ENCODE measurements at places on chromosomes 6 and 20.

DNA sequence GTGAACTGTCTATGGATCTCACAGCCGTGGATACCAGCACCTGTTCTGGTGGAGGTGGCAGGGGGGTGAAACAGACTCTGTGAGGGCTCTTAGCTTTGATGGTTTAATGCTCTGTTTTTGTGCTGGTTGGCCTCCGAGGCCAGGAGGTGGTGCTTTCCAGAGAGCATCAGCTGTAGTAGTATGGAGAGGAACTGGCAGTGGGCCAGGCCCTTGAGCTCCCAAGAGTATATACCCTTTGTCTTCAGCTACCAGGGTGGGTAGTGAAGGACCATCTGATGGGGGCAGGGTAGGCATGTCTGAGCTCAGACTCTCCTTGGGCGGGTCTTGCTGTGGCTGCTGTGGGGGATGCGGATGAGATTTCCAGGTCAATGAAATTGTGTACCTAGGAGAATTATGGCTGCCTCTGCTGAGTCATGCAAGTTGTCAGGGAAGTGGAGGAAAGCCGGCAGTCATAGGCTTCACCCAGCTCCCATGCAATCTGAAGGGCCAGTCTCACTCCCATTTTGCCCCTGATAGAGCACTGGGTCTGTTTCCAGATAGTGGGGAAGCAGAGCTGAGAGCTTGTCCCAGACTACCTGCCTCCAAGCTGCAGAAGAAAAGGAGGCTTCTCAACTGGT lies 102.7 kb upstream of the AHI1 start:
- DNase-seq: no peak

DNA sequence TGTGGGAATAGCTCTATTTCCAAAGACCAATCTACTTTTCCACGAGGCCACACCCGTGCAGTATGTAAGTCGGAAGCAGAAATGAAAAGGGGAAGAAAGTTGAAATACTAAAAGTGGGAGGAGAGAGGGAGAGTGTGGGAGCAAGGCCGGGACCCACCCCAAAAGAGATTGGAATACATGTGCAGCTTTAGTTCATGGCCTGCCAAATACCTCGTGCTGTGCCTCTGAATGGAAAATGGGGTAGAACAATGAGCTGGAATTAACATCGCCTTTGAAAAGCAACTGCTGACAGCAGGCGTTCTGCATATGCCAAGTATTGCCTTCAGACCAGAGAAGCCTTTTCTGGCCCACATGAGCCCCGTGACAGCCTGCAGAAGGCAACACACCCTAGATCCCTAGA lies 155.6 kb downstream of the CD83 start:
- DNase-seq: no peak

DNA sequence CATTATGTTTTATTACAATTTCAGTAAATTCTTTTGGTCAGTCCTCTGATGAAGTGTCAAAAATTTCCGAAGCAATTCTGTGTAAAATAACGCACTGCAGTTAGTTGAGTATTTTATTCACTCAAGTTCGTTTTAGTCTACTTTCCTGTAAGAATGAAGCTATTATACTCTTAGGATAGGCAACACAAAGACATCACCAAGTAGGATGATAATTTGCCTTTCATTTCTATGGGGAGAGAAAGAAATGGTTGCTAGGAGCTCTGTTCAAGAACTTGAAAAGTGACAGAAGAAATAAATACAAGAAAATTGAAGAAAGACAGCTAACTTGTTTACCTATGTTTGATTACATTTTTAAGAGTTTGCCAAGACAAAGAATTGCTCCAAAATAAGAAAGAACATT lies 290.4 kb downstream of the EYS start:
- DNase-seq: no peak

DNA sequence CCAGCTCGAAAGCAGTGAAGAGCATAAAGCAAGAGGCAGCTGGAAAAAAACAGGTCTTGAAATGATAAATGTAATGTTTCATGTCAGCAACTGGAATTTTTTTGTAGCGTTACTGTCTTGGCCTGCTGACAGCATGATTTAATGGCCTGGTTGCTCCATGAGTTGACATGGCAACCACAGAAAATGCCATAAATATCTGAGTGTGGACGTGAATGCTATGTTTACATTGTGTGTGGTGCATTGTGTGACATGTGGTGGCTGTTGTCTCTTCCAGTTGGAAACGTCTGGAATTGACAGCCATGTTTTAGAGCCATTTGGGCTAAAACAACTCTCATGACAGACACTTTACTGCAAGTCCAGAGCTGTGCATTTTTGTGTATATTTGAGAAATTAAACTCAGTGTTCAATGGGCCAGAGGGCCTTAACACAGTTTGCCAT lies 170.0 kb downstream of the FOXA2 start:
- DNase-seq: no peak

DNA sequence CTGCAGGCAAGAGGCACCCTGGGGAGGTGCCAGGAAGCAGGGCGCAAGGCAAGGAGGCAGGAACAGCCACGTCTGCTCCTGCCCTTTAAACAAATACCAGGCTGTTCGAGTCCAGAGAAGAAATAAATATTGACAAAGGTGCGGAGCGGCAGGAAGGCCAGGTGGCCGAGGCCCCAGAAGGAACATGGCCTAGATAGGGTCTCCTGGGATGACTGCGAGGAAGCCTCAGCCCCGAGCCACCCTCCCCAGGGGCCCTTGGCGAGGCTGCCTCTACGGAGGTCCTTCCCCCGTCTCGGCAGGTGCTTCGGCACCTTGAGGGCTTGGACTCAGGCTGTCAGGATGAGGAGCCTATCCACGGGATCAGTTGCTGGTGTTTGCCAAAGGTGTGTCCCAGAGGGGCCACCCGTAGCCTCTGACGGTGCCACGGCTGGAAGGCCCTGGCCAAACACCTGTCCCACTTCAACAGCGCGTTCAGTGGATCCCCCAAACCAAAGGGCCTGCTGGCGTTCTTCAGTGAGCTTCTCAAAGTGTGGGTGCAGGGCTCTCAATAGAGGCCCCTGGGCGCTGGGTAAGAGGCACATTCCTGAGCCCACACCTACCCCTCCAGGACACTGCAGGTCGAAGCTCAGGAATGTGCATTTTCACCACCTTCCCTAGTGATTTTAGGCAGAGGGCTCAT lies 39.8 kb downstream of the SNX5 start:
- DNase-seq: no peak
